Body of pancreas (tissue), 4 donors: ENCODE measurements at places on chromosomes 1 and 21. TPM values are rescaled to one million over a fixed set of nuclear protein-coding genes. Genes with fewer than 3 reads are reported as not detected.

DNA sequence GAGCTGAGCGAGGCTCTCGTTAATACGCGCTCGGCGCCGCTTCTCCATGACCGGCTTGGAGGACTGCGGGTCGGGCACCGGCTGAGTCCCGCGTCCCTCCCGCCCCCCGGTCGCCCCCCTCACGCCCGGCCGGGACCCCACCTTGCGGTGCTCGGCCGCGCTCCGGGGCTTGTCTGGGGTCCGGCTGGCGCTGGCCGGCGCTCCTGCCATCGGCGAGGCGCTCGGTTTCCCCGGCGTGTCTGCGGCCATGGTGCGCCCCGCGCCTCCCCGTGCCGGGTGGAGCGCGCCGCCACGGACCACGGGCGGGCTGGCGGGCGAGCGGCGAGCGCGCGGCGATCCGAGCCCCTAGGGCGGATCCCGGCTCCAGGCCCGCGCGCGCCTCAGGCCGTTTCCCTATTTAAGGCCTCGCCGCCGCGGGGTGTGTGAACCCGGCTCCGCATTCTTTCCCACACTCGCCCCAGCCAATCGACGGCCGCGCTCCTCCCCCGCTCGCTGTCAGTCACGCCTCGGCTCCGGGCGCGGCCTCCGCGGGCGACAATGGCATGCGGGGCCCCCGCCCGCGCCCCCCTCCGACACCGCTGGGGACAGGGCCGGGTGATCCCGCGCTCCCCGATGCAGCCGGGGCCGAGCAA is at the start of gene HES4:
TSS of gene HES4 (minus strand) at position 373 of the 632 bp plus-strand sequence. CDS start at position 249, 124 bp downstream.
- peak; percentile 91 for DNase-seq

SPOCD1 gene
- total RNA-seq, result 0.26 TPM

GRCh38 chr1:53368314-53369033 is 40.6 kb upstream of the LRP8 start:
- DNase-seq, result peak; percentile 10

TNFRSF8 gene
- total RNA-seq, result not detected

GRCh38 chr1:156860628-156861423 is at the start of gene NTRK1:
Gene NTRK1, plus strand, starts transcription at chr1:156860865. Its CDS starts 70 bp downstream, at chr1:156860935.
- DNase-seq, result no peak

DNA sequence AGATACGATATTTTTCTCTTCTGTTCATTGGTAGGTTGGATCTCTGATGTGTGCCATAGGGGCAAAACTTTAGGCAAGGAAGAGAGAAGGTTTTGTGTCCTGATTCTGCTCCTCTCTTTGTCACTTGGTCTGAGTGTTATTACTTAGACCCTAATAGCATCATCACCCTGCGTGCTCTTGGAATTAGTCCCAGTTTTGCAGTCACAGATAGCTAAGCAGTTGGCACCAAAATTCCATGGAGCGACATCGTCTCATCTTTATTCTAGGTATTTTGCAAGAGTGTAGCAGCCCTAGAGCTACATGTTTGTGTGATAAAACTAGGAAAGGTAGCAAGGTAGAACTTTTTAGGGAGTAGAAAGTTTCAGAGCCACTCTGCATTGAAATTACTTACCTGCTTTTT is 23.8 kb downstream of the PIP5K1A start:
- DNase-seq, result no peak

- no peak for DNase-seq
Measured at GRCh38 chr1:60990714-60991090, 91.7 kb upstream of the NFIA start.

VHLL gene
- total RNA-seq, result not detected

DNA sequence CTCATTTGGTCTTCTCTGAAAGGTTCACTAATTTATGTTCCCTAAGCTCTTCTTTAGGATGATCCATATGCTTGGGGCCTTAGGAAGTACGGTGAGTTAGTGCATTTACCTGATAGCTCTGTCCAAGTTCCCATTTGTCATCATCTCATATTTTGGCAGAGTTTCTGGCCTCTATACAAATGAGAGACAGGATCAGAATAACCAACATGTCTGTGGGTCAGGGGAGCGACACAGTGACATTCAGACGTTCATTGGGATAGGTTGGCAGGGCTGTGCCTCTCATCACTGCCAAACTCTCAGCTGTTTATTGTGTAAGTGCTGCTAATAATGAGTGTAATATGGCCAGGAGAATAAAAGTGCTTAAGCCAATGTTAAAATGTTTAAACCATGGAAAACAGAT is 561.1 kb upstream of the ZRANB2 start:
- no peak for DNase-seq

- DNase-seq, result no peak
Measured at GRCh38 chr1:68384872-68385411, 64.8 kb downstream of the RPE65 start.

RGS8 gene
- not detected for total RNA-seq

DNA sequence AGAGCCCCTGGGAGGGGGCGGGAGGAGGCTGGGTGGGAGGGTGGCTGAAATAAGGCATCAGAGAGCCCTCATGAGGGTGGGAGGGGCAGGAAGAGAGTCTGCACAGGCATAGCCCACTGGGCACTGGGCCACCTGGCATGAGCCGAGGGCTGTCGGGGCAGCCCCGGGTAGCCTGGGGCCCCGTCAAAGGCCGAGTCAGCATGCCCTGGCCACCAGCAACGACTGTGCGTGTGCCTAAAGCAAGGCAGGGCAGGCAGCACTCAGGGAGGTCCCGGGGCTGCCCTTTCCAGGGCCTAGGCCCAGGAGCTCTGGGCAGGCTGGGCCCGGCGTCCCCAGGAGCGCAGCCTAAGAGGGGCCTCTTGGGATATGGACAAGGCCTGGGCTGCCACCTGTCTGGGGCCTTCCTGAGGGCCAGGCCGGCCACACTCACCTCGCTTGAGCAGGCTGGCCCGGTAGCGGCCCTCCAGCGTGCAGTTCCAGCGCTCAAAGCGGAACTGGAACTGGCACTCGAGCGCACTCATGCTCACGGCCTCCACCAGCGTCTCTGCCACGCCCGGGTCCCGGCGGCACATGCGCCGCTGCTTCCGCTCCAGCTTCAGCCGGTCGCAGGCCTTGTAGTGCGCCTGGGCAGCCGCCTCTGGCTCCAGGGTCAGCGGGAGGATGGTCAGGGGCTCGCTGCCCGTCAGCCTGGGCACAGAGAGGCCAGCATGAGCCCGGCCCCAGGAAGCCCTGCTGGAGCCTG is 22.7 kb downstream of the WNT9A start:
- no peak for DNase-seq

MYBPH gene
- total RNA-seq, result not detected

- no peak for DNase-seq
Measured at GRCh38 chr1:197810812-197811211, 35.5 kb upstream of the DENND1B start.

DNA sequence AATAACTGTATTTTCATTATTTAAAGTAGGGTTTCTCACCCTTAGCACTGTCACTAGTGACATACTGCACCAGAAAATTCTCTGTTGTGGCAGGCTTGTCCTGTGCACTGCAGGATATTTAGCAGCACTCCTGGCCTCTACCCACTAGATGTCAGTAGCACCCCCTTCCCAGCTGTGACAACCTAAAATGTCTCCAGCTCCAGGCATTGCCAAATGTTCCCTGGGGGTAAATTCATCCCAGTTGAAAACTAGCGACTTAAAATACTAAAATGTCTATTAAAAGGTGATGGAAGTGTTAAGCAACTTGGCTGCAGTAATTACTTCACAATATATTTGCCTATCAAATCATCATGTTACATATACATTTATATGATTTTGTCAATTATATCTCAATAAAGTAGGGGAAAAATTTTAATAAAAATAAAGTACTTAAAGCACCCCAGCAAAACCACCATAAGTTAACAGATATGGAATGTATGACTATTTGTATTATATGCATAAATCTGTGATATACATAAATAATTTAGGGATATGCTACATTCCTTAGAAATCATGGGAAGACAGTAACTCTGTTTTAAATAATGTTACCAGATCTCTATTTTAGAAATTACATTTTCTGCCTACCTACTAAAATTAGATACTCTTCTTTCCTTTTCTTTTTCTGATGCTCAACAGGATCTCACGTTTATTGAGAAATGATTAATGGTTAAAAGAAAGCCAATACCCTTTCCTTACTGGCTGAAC is 74.6 kb downstream of the ARID4B start:
- peak; percentile 64 for DNase-seq

DNA sequence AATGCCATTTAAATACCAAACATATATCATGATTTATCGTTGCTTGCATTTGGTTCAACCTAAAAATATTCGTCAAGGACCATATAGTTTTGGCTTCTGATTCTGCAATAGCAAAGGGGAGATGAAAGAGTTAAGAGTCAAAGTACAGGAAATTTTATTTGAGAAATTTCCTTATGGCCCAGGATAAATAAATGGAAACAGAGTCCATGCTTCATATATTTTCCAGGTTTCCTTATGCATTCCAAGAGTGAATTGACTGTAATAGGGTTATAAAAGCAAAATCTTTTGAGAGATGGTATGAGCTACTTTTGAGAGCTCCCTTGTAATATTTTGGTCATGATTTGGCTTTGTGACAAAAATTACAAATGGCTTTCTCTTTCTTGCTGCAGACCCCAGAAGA is 140.1 kb downstream of the HMCN1 start:
- DNase-seq, result no peak

DNA sequence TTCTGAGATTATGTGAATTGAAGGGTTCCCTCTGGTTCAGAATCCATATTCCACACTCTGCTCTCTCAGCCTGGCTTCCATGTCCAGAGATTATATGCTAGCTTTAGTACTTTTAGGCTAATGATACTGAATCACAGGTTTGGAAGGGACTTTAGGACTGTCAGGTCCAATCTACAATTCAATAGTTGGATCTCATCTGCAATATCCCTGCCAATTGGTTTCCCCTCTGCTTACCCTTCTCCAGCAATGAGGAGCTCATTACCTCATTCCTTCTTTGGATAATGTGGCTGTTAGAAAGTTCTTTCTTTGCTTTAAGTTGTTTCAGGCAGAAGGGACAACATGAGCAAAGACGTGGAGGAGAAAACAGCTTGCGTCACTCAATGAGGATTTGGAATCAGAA is 245.3 kb downstream of the PLPP3 start:
- no peak for DNase-seq

KCNH1 gene
- total RNA-seq, result not detected

- DNase-seq, result peak; percentile 64
Measured at GRCh38 chr1:42737257-42737656, 2.8 kb downstream of the CLDN19 start.

GRCh38 chr1:46034601-46035516 is 97.6 kb downstream of the PIK3R3 start:
- DNase-seq, result no peak

DNA sequence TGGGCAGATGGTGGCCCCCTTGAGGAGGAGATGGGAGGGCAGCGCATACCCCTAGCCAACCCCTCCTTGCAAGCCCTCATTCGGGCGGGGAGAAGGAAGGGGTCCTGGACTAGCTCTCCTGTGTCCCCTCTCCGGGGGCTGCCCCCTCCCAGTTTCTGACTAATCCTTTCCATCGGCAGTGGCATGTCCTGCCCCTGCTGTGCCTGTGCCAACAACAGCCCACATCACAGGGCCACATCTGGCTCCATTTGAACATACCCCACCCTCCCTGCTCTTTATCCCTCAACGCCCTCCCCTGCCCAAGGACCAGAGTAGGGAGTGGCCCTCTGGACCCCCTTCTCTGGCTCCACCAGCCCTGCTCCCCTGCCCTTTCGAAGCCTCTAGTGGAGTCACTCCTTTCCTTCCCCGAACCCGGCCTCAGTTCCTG is 11.0 kb upstream of the LMNA start:
- DNase-seq, result no peak

DNA sequence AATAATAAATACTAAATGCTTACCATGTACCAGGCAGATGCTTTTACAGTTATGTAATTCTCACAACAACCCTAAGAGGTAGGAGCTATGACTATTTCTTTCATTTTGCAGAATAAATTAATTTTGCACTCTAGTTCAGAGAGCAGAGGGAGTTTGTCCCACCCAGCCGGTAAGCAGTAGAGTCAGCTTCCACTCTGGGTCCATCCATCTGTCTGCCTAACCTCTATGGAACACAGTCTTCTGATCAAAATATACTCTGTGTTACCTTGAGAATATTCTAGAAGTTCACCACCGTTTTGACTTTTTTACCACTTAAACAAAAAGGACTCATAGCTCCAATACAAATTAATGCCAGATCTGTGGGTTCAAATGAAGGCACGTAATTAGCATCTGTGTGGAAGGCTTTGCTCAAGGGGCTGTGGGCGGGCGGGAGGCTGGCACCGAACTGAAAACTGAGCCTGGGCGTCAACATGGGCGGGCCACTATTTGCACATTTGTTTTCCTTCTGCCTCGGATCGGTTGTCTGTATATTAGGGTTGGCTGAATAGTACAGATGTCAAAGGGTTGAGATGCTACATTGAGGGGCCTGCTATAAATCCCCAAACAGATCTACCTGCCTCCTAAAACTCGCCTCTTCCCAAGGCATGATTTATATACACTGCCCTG is 33.1 kb upstream of the LMO4 start:
- no peak for DNase-seq

- DNase-seq, result no peak
Measured at GRCh38 chr1:168170564-168171508, 7.9 kb upstream of the TIPRL start.

GRCh38 chr1:235004840-235005391 is 123.7 kb downstream of the TOMM20 start:
- DNase-seq, result no peak

- no peak for DNase-seq
Measured at GRCh38 chr1:36994294-36994693, 40.0 kb downstream of the GRIK3 start.

DNA sequence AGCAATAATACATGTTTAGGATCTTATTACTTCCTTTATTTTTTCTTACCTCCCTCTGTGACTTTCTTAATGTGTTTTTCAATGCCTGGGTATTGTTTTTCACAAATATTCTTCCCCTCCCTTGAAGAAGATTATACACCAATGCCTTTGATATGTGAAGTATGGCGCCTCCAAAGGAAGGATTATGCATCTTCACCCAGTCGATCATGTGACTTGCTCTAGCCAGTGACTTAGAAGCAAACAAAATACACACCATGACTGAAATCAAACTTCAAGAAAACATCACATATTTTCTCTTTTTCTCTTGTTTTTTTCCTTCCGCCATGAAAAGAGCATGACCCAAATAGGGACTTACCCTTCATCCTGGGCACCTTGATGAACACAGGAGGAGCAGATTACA is 297.1 kb downstream of the NCAM2 start:
- no peak for DNase-seq

RPAP2 gene
- 3.9 TPM for total RNA-seq

GPR89B gene
- total RNA-seq, result 11.2 TPM

KLF17 gene
- not detected for total RNA-seq
